Hematopoietic multipotent progenitor cell treated with erythropoietin and hydrocortisone succinate and interleukin-3 and kit ligand, for 15 days (in vitro differentiated cells): ENCODE measurements at places on chromosomes 11 and 22.

GRCh38 chr11:128179039-128179438, 408.3 kb downstream of the ETS1 start:
- DNase-seq = no peak

- no peak for DNase-seq
Observed at GRCh38 chr11:36385121-36385970, 89.3 kb downstream of the PRR5L start.

GRCh38 chr11:61004180-61004611, 32.7 kb downstream of the CD6 start:
- no peak for DNase-seq

GRCh38 chr11:113721462-113722066, 15.5 kb upstream of the TMPRSS5 start:
- no peak for DNase-seq

GRCh38 chr11:67054346-67054835, 2.3 kb upstream of the RHOD start:
- DNase-seq = no peak
